ENCODE measurements at places on chromosomes 1 and 21.

- DNase-seq = peak; percentile 35
Observed at GRCh38 chr1:201795066-201795465, 33.9 kb upstream of the IPO9 start.

DNA sequence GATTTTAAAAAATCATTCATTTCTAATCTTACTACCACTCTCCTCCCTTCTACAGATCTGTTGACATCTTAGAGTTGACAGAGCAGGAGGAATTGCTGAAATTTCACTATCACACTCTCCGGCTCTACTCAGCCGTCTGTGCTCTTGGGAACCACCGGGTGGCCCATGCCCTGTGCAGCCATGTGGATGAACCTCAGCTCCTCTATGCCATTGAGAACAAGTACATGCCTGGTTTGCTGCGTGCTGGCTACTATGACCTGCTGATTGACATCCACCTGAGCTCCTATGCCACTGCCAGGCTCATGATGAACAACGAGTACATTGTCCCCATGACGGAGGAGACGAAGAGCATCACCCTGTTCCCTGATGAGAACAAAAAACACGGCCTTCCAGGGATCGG lies 276.7 kb downstream of the ZP4 start:
- DNase-seq = no peak

- DNase-seq = no peak
Observed at GRCh38 chr1:183792300-183792699, 12.6 kb upstream of the RGL1 start.

DNA sequence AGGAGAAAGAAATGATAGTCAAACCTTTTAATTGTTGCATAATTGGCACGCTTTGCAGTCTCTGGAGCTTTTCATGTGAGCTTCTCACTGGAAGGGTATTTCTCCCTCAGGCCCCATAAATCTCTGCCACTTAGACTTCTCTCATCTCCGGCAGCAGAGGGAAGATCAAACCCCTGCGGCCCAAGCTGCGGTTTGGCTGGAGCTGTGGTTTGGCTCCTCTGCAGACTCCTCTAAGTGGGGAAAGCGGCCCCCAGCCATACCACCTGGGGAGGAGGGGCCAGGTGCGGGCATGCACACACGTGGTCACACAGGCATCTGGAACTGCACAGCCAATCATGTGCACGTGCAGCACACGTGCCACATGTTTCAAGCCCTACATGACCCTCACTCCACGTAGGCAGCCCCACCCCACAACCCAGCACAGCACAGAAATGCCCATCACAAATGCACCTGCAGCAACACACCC lies 58.3 kb downstream of the UBE2T start:
- peak; percentile 63 for DNase-seq

DNA sequence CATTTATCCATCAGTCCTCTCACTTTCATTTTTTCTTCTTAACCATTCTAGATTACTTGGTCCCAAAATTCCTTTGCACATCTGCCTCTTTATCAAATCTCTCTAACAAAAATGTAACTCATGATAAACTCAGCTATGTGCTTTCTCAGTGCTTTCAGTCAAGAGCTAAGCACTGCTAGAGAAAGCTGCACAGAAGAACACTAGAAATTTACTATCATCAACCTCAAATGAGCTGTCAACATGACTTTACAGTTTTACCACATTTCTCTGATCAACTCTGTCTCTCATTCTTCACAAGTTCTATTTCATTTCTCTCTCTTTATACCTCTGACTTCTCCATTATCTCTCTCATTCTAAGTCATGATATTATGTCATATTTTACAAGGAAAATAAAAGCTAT lies 54.2 kb upstream of the PRKACB start:
- peak; percentile 17 for DNase-seq

GRCh38 chr1:60425528-60425927 lies 352.0 kb upstream of the C1orf87 start:
- peak; percentile 17 for DNase-seq

Measured in LHCN-M2 (cell line).